ENCODE measurements at places on chromosomes 1 and 21.

GRCh38 chr1:75950176-75950575 lies 18.0 kb upstream of the ASB17 start:
- DNase-seq, result no peak

DNA sequence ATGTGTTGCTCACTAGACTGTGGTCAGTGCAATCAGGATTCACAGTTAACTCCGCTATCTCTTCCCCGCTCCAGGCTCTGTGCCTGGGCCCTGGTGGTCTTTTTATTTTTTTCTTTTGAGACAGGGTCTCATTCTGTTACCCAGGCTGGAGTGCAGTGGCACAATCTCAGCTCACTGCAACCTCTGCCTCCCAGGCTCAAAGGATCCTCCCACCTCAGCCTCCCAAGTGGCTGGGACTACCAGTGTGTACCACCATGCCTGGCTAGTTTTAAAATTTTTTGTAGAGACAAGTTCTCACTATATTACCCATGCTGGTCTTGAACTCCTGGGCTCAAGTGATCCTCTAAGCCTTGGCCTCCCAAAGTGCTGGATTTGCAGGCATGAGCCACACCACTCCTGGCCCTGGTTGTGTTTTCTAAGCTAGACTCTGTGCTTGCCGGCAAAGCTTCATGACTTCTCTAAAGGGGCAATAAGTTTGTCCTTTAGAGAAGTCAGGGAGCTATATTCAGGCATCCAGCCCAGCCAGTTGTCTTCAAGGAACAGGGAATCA lies 1.4 kb downstream of the RCSD1 start:
- peak; percentile 25 for DNase-seq

GRCh38 chr1:20686883-20687725 lies 25.9 kb upstream of the DDOST start:
- DNase-seq, result no peak

DNA sequence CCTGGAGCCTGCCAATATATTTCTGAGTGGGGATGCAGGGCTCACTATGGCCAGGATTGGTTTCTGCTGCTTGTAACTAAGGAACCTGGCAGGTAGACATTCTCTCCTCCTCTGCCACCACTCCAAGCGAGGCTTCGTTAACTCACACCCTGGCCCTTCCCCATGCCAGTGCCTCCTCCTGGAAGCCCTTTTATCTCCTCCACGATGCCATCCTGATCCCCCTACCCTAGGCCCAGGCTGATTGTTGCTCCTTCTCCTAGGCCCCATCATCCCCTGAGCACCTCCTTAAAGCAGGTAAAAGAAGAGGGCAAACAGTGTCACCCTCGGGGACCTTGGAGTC lies 118.5 kb downstream of the DMRTB1 start:
- no peak for DNase-seq

DNA sequence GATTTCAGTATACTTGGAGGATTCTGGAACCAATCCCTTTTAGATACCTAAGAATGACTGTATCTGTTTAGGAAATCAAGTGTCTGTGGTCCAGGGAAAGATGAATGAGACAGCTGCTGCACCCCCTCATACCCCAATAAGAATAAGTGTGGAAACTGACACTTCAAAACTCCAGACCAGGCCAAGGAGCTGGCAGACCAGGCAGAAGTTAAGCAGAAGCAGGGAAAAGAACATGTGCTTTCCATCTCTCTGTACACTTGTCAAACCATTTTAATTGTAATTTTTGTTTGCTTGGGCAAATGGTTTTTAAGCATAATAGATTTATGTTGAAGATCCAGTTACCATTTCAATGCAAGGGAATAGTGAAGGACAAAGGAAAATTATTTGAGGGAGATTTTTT lies 100.2 kb downstream of the GREM2 start:
- DNase-seq, result no peak

DNA sequence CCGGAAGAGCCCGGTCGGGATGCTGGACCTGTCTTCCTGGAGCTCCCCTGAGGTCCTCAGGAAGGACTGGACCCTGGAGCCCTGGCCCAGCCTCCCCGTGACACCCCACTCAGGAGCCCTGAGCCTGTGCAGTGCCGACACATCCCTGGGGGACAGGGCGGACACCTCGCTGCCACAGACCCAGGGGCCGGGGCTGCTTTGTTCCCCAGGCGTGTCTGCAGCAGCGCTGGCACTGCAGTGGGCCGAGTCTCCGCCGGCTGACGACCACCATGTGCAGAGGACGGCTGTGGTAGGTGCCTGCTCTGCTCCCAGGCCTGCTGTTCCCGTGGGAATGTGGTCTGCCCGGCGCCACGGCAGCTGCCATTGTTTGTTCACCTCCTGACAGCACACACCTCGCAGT lies 42.1 kb upstream of the DIP2A start:
- DNase-seq, result no peak

DNA sequence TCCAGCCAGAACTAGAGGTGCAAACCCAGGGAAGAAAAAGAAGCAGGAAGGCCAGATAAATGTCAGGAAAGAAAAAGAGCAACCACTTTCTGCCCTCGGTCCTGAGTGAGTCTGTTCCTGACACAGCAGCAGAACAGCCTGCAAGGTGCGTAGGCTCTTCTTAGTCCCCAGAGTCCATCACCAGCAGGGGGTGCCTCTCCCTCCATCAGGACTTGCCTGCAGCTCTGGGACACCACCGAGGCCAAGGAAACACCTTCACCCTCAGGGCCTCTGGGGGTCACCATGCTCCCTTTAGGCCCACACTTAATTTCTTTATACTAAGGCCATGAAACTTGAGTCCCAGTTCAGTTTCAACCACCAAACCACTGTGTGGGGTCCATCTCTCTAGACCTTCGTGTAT lies 43.7 kb upstream of the NFASC start:
- DNase-seq, result peak; percentile 45

DNA sequence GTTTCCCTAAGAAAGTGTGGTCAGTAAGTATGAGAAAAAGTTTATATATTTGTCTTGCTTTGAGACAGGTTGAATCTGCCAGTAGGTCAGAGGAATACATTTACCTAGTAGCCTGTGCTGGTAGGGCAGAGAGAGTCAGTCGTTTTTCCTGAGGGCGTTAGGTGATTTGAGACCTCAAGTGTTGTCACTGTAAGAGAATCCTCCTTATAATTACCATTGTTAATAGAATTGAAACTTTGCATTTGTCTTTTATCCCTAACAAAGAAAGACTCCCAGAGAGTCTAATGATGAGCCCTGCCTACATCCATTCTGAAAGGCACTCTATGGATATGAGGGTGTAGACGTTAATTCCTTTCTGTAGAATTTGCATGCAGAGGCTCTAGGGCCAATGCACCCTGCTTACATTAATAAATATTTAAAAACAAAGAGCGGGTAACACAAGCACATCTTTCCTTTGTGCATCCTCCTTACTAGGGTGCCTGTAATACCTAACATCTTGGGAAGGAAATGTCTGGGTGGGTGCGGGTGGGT lies 16.4 kb downstream of the PBX1 start:
- DNase-seq, result no peak

DNA sequence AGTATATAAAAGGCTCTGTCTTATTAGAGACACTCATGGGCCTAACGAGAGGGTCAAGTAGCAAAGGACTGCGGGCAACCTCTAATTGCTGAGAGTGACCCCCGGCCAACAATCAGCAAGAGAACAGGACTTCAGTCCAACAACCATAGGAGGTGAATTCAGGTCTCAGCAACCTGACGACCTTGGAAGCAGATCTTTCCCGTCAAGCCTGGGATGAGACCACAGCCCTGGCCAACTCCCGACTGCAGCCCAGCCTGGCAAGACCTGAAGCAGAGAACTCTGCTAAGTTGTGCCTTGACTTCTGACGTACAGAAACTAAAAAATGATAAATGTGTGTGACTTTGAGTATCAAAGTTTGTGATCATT lies 5.7 kb downstream of the ECHDC2 start:
- DNase-seq, result no peak

GRCh38 chr1:186535388-186536133 lies 74.6 kb upstream of the PDC start:
- DNase-seq, result no peak

- DNase-seq, result no peak
These were observed 77.5 kb downstream of the KCND3 start for GRCh38 chr1:111911776-111912515.

- DNase-seq, result no peak
These were observed 34.8 kb upstream of the ST6GALNAC5 start for GRCh38 chr1:76832521-76832920.

DNA sequence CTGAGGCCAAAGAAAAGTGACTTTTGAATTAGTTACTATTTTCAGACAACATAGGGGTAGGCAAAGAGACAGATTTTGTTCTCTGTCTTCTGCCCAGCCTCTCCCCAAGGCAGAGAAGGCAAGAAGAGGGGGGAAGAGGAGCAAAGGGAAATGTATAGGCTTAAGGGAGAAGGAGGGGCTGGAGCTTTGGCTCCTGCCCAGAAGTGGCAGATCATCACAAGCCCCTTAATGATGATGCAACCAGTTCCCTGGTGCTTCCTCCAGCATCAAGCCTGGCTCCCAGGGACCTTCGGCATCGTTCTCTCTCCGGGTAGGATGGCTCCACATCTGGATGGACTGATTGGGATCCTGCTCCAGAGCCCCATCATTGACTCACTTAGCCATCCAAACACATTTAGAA lies 112.8 kb downstream of the KCND3 start:
- DNase-seq, result no peak

GRCh38 chr21:29825936-29826335 lies 113.9 kb downstream of the GRIK1 start:
- DNase-seq, result no peak

DNA sequence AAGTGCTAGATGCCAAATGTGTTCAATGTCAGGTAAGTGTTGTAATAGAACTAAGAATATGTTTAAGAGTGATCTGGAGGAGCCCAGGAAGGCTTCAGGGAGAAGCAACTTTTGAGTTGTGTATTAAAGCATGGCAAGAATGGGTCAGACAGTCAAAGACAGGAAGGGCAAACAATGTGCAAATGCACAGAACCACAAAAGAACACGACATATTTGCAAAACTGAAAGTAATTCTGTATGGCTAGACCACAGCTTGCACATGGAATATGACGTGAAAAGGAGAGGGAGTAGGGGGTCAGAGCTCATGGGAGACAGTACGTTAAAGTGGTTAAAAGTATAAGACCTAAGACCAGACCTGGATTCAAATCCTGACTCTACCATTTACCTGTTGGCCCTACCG lies 7.1 kb upstream of the SORT1 start:
- no peak for DNase-seq

DNA sequence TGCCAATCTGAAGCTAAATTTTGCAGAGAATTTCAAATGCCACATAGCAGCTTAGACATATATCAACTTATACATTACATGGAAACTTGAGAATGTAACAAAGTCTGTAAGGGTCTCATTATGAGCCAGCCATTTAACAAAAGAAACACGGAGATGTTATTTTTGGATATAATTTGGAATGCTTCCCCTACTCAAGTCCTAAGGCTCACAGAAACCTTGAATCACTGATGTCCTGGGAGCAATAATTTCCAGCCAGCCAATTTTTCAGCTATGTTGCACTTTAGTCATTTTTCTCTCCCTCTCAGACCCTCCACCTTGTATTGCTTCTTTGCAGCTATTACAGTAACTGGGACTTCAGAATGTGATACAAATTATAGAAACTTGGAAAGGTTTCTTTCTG lies 56.9 kb downstream of the EIF2B3 start:
- DNase-seq, result no peak

DNA sequence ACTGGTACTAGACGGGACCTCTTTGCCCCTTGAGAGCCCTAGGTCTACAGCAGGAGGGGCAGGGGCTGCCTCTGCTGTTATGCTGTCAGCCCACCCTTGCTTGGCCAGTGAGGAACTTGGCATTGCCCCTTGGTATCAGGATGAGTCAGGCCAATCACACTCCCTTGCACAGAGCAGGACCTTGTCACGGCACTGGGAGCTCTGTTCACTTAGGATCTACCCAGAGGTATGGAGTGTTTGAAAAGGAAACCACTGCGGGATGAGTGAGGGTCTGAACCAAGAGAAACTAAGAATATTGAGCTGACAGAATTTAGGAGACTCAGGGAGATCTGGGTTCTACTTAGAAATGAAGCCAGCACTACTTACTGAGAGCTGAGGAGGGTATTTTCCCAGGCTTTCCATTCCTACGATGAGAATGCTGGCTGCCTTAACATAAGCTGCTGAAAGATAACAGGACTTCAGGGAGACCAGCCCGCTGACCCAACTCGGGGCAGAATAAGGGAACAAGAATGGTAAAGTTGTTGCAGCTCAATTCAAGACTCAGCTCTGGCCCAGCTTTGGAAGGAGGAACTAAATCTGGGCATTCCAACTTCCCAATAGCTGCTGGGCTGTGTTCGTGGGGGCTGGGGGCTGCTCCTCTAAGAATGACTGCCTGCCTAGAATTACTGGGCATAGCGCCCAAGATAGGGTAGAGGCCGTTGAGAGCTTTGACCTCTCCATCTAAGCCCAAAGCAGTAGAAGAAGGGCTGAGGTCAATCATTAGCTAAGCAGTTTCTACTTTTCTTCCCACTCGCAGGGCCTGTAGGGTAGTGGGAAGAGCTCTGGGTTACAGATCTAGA lies 1.5 kb downstream of the FABP3 start:
- DNase-seq, result no peak

- DNase-seq, result no peak
These were observed 18.6 kb downstream of the PCSK9 start for GRCh38 chr1:55057956-55058298.

DNA sequence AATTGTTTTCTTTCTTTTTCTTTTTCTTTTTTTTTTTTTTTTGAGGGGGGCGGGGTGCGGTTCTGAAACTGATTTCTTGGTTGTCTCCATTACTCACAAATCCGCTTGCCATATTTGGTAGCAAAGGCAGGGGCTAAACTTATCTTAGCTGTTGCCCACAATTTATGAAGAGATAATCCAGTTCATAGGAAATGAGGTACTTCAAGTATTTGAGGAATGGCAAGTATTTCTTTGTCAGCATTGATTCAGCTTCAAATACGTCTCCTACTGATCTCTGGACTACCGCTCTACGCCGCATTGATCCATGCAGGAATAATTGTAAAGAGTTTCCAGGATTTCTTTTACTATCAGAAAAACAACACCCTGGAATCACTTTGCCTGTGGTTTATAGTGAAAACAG lies 289.2 kb upstream of the DPYD start:
- DNase-seq, result no peak

- no peak for DNase-seq
These were observed 21.3 kb upstream of the TLCD4 start for GRCh38 chr1:95095833-95096217.

GRCh38 chr1:93937997-93938396 lies 28.8 kb upstream of the GCLM start:
- no peak for DNase-seq

GRCh38 chr1:117919376-117919775 lies 10.0 kb downstream of the GDAP2 start:
- DNase-seq, result no peak

All from stimulated activated CD4-positive, alpha-beta T cell treated with anti-CD3 and anti-CD28 coated beads, Interleukin-2, amount 100 ng/mL, for 24 hours (primary cell).